NCI-H524 (cell line): ENCODE measurements at places on chromosomes 12 and 14.

- DNase-seq: no peak
These were observed 427.3 kb downstream of the BTG1 start for GRCh38 chr12:91718326-91718725.

DNA sequence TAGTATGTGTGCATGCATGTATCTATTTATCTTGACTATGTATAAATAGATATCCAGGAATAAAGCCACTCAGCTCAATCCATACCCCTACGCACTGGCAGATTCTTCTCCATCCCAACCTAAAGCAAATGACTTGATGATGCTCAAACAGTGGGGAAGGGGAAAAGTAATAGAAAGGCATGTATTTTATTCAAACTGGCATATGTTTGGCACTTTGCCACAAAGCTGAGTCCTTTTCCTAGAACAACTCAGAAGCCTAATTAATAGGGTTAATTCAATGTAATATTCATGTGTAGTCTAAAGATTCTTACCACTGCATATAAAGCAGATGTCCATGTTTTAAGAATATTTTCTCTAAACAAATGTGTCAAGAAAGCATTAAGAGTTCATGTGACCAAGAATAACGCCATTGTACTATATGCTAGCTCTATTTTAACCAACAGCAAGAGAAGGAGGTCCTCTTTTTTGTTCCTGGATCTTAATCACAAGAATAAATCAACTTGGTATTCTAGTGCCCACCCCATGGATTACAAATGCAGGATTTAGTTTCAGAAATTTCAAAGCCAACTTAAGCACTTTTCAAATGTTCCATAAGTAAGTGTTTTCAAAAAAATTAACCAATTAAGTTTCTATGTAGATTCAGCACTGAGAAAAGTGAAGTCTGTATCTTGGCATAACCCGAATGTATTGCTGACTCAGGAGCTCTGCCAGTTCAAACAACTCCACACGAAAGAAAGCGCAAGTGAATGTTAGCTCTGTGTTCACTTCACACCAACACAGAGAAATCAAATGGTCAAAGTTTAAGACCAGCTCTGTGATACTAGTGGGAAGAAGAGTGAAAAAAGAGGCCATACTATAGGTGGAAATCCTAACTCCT is 233.6 kb downstream of the MED13L start:
- DNase-seq: peak; percentile 69

DNA sequence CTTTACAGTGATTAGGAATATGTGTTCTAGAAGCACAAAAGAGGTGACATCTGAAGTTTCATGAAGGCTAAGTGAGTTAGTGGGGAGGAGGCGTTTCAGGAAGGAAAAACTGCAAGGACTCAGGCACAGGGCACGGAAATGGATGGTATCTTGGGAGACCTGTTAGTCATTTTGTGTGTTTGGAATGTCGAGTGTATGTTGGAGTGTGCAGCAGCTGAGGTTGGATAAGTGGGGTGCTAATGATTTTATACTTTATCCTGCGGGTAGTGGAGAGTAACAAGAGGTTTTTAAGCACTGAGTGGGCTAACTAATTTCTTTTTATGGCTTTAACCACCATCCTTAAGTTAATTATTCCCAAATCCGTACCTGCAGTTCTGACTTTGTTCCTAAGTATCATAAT is 571.5 kb upstream of the FBXO33 start:
- DNase-seq: peak; percentile 93

GRCh38 chr12:85784096-85784720 is 52.0 kb downstream of the RASSF9 start:
- no peak for DNase-seq

DNA sequence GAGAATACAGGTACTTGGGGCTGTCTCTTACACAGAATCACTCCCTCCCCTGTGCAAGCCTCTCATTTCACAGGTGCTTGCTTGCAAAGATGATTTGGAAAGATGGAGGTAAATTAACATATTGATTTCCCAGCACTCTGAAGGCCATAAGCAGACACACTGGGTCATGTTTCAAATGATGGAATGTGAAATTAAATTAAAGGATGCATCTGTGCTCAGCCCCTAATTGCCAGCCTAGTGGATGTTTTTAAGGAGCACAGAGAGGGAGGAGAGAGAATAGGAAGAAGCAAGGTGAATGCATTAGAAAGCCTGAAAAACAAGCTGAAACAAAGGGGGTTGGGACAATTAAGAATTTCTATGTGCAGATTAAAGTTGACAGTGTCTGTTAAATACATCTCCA is 96.1 kb upstream of the GRIP1 start:
- DNase-seq: no peak

GRCh38 chr14:87955501-87955900 is 37.5 kb downstream of the GALC start:
- no peak for DNase-seq

DNA sequence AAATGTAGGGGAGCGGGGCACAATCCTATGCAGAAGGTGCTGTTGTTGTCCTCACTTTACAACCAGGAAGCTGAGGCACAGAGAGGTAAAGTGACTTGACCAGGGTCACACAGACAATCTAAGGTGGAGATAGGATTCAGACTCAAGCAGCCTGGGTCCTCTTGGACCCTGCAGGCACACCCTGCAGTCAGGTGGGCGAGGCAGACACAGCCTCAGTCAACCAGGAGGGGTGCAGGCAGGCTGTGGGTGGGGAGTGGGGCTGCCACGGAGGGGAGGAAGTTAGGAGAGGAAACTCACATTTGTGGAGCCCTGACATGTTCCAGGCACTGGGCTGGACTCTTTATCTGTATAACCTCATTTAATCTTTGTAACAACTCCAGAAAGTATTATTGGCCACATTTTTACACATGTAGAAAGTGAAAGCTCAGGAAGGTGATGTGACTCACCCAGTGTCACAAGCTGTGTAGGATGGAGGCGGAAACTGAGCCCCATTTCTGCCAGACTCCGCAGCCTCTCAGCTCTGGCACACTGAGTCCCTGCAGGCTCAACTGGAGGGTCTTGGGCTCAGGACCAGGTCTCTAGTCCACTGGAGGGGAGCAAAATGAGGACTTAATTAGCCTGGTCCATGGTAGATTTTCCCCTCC is 24.9 kb upstream of the CHGA start:
- no peak for DNase-seq

- peak; percentile 99 for DNase-seq
These were observed 166.5 kb upstream of the GSC start for GRCh38 chr14:94936401-94936892.

DNA sequence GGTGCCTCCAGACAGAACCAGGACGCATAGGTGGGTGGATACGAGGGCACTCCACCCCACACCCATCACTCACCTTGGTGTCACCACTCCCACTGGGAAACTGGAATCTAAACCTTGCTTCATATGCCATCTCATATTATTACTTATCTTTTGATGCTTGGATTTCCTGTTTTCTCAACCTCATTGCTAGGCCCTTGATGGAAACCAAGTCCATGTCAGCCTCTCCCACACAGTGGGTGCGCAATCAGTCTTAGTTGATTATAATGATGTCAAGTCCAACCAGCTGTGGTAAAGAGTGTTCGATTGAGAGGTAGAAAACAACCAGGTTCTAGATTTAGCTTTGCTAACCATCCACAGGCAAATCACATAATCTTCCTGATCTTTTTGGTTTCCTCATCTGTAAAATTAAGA is 584 bp upstream of the DDHD1 start:
- no peak for DNase-seq

GRCh38 chr14:93708800-93709199 is 79.5 kb downstream of the PRIMA1 start:
- DNase-seq: no peak

DNA sequence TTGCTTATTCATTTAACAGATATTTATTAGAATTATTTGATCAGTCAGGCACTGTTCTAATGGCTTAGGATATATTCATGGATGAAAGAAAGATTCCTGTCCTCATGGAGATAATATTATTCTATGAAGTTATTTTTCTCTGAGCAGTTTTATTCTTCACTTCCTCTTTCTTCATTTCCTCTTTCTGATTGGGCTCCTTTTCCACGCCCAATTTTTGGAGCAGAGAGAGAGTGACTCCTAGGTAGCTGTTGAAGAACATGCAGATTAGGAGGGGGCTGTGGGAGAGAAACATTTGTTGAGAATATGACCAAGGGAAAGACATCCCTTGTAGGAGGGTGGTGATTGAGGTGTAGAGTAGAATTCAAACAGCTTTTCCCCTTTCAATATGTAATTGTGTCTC is 6.0 kb upstream of the YARS2 start:
- no peak for DNase-seq

- no peak for DNase-seq
These were observed 17.8 kb downstream of the KCNMB4 start for GRCh38 chr12:70383886-70384285.

DNA sequence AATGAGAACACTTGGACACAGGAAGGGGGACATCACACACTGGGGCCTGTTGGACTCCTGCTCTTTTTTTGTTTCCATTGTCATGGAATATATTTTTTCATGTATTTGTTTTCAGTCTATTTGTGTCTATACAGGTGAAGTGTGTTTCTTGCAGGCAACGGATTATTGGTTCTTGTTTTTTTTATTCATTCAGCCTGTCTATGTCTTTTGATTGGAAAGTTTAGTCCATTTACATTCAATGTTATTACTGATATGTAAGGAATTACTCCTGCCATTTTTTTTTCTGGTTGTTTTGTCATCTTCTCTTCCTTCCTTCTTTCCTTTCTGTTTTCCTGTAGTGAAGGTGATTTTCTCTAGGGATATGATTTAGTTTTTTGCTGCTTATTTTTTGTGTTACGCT is 18.0 kb upstream of the PTPRO start:
- DNase-seq: no peak

DNA sequence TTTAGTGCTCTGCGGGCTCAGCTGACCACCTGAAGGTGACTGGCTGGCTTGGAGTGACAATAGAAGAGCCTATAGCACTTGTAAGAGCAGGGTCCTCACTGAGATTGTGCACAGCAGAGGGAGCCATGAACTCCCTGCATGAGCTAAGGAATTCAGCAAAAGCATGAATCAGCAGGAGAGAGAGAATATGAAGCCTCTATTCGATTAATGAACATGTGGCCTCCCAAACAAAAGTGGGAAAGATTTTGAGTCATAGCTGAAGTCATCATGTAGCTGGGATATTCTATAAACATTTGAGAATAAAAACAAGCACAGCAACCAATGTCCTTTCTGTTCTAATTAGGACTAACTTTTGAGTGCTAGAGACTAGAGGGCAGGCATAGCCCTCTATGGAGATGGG is 626.6 kb downstream of the DIO2 start:
- DNase-seq: no peak

DNA sequence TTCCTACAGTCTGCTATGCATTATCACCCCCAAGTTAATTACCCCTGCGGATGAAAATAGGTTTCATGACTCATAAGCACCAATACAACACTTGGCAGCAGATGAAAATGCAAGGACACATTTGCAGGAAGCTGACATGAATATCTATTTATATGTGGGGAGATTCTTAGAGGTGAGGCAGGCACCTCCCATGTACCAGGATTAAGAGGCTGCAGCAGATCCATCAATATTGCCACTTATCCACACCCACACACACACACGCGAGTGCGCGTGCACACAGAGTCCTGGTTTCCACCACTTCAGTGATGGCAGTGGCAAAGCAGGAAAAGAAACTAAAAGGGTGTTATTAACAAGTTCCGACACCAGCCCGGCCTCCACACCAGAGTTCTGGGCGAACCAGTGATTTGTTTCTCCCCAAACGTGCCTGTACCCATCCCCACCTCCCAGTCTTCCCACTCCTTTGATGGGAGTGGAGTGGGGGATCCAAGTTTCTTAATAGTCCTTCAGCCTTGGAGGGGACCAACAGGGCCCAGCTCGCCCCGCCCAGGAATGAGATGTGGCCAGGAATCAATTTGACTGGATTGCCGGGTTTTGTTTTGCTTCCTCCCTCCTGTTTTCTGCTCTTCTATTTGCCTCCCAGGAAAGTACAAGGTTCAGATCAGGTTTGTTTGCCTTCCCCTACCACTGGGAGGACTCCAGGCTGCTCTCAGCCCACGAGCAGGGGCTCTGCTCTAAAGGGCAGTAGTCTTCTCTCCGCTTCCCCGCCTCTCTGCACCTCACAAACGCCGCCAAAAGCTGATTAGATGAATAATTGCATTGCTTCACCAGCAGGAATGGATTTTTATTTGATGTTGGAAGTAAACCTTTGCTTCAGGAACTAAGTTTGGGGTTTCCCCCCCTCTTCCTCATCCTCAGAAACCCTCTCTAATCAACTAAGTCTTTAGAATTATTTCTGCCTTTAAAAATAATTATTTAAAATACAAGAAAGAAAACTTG is 5.2 kb downstream of the IRF2BPL start:
- DNase-seq: no peak

DNA sequence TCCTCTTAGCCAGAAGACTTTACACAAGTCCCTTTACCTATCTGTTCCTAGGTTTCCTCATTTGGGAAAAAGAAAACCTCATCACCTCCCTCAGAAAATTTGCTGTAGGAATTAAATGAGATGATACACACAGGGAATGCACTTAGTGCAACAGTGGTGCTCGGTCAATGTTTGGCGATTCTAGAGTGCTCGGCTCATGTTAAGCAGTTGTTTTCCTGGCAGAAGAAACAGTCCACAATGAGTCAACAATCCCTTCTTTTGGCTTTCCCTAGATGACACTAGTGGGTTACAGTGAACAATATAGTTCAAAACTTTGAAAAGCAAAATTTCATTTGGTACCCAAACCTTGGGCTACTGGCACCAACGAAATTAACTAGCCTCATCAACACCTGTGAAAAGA is 3.9 kb upstream of the TMEM233 start:
- no peak for DNase-seq

GRCh38 chr12:96091833-96092232 is 56.4 kb upstream of the LTA4H start:
- DNase-seq: no peak

- DNase-seq: no peak
These were observed 35.9 kb upstream of the CEP83 start for GRCh38 chr12:94495445-94496115.

- no peak for DNase-seq
These were observed 7.4 kb downstream of the ZNF219 start for GRCh38 chr14:21090940-21091663.

GRCh38 chr14:79162833-79163232 is 992.7 kb downstream of the NRXN3 start:
- DNase-seq: no peak
